ENCODE measurements at places on chromosomes 1 and 21.

GRCh38 chr1:229101011-229101871 is 169.7 kb upstream of the RAB4A start:
- DNase-seq: no peak

DNA sequence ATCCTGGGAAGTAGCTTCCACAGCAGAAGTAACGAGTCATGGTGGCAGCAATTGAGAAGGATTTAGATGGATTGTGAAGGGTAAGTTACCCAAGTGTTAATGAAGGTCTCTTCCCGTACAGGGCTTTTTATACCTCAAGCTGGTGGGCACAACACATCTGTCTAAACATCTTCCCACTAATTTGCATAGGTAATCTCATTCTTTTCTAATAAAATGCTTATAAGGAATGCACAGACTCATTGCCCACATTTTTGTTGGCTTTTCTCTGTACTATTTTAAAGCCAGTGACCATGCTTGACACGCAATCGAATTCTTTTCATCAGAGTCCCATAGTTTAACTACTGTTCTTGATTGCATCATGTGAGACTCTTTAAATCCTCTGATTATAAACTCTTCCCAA is at the start of gene KRTAP7-1:
Gene KRTAP7-1, minus strand, starts transcription at position 101 of the 400 bp plus-strand sequence. Its CDS starts 61 bp downstream, at position 40.
- DNase-seq: no peak

DNA sequence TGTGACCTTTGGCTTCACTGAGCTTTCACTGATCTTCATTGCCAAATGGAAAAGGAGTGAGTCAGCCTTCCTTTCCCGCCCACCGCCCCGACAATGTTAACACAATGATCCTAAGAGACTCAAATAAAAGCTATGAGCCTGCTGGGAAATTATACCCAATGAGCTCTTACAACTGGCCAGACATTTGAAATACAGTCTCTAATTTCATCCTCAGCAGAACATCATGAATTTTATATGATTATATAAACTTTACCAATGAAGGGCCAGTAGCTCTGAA is 252.5 kb downstream of the SIPA1L2 start:
- DNase-seq: no peak

DNA sequence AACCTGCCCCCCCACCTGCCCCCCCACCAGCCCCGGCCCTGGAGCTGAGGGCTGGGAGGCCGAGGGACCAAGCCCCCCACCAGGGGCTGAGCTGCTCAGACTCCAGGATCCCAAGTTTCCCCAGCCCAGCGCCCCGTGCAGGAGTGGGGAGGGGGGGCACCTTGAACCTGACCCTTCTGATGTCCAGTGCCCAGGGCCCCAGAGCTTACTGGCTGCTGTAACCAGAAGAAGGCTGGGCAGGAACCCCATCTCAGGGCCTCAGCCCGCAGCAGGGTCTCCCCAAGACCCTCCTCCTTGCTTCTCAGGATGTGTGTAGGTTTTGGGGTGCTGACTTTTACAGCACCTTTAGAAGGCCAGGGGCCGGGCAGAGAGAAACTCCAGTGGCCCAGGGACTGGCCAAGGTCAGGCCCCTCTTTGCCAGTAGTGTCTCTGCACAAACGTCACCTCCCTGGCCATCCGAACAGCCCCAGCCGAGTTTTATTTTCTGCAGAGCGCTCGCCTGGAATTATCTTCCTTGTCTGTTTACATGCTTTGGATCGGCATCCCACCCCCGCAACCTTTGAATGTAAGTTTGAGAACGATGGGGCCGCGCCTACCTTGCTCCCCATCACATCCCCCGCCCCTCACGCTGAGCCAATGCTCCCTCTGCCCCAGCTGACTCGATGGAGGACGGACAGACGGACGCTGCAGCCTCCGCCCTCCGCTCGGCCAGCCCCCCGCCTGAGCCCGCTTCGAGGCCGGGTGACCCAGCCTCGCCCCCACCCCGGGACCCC is 70.1 kb upstream of the CASZ1 start:
- DNase-seq: no peak

GRCh38 chr1:207990455-207990854 is 79.5 kb upstream of the CD34 start:
- DNase-seq: no peak

- DNase-seq: no peak
These were observed 254.8 kb upstream of the DEPDC1 start for GRCh38 chr1:68751723-68752122.

- no peak for DNase-seq
These were observed 146.0 kb upstream of the JUN start for GRCh38 chr1:58929671-58930325.

DNA sequence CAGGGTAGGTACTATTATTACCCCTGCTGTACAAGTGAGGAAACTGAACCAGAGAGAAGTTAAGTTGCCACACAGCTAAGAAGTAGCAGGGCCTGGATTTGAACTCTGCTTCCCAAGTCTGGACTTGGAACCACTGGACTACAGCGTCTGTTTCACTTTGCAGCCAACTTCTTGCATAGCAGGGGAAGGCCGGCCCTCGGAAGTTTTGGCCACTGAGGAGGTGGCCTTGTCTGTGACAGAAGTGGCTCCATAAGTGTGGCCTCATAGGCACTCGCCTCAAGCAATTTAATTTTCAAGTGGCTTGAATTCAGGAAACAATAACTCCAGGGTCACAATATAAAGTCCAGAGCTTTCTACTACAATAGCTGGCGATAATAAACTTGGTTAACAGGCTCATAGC is 41.4 kb downstream of the PLEKHA6 start:
- no peak for DNase-seq

GRCh38 chr1:156644640-156645039 is 2.7 kb downstream of the BCAN start:
- DNase-seq: no peak

DNA sequence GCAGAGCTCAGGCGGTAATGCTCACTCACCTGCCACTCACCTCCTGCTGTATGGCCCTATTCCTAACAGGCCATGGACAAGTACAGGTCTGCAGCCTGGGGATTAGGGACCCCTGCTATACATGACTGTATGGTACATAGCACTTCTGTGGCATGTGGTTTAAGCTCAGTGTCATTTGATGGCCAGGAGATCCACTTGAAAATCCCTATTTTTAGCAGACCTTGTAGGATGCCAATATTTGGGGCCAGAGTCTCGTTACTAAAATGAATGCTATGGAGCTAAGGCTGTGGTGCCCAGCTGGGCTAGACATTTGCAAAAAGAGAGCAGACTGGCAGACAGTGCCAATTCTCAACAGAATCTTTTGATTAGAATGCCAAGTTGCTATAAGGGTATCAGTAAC is 1.7 kb upstream of the ANGPTL7 start:
- DNase-seq: no peak

DNA sequence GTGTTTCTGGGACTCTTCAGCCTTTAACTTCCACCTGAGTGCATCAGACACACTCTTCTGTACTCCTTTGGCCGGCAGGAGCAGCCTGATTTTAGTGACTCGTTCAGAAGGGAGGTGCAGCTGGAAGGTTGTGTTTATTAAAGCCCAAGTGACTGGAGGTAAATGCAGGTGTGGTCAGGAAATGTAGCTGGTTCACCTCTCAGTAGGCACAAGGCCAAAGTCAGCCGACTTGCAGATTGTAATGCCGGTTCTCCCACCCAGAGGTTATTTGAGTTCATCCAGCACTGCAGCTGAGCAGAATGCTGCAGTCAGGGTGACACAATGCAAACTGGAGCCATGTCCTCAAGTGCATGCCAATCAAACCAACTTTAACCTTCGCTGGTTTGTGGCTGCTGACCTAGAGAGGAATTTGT is 91.5 kb downstream of the SPATA46 start:
- DNase-seq: no peak

- no peak for DNase-seq
These were observed 102.2 kb upstream of the HAO2 start for GRCh38 chr1:119266386-119266785.
